NCI-H774 (cell line): ENCODE measurements at places on chromosomes 3 and 15.

DNA sequence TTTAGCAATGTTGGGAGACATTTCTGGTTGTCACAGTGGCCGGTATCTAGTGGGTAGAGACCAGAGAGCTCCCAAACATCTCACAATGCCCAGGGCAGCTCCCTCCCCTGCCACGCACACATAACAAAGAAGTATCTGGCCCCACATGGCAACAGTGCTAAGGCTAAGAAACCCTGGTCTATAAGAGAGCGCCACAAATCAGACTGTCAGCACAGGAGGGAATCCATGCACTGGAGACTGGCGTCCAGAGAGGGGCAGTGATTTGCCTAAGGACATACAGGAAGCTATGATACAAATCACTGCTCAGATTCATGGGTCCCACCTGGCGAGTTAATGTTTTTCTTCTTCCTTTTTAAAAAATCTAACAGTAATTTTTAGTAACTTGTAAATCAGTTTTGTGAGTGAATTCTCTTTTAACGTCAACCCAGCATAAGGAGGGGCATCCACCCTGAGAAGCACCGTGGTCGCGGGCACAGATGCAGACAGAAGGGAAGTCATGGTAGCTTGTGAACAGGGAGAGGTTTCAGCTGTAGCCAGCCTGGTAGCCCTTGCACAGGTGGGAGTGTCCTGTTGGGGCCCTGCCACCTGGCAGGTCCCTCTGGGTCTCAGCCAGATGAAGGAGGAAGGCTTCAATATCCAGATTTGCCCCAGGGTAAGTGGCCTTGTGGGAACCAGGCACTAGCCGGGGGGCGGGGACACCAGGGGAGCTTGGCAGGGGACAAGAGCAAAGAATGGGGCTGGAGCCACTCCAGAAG lies 8.7 kb downstream of the ISG20 start:
- no peak for DNase-seq

GRCh38 chr3:125077864-125078263 lies 22.1 kb upstream of the HEG1 start:
- no peak for DNase-seq

DNA sequence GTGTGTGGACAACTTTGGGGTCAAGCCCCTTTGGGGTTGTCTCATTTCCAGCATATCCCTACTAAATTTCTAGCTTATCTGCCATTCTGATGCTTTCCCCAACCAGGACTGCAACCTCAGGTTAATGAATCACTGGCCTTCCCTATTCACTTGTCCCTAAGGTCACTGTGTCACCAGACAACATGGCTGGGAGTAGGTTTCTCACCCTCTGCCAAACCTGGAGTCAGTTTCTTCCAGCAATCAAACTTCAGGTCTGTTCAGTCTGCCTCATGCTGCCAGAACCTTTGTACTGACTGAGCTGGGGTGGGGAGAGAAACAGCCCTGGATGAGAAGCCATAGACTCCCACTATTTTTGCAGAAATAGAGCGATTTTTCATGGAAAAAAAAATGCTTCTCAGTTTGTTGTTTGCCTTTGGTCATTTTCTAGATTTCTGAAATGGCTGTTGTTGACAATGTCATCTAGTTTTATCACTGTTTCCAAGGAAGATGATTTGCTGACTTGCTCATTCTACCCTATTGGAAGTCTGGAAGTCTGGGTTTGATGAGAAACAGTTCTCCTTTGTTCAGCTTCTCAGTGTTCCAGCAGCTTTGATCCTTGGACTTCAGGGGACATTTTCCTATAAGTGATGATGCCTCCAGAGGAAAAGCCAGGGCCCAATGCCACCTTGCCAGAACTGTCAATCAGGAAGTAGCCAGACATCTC lies 74.8 kb upstream of the IL12A start:
- DNase-seq = no peak

- DNase-seq = no peak
Observed at GRCh38 chr3:176948151-176948550, 249.1 kb downstream of the TBL1XR1 start.

DNA sequence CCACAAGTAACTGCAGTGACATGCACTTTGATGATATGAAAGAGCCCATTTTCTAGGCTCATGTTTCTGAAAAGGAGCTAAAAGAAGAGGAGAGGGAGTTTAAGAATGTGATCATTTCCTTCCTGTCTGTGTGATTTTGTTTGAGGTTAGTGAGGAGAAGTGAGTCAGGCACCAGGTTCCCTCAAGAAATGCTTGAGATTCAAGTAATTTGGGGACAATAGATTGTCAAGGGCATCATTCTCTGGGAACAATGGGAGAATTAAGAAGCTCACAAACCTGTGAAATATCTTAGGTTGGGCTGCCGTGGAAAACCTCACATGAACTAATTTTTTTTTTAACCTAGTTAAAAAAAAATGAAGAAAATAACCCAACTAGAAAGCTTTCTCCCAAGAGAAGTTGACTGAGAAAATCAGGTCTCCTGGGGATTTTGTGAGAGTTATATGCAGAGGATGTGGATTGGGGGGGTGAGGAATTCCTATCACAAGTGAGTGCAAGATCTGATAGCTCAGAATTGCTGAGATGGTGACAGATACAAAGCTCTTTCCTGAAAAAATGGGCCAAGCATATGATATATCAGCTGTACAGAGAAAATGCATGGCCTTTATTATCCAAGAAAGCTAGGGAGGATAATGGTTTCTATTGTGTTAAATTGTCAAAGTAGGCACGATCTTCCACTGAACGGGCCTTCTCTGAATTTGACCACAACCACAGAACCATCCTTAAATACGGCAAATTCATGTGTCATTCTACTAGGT lies 203.3 kb downstream of the FEZF2 start:
- no peak for DNase-seq

DNA sequence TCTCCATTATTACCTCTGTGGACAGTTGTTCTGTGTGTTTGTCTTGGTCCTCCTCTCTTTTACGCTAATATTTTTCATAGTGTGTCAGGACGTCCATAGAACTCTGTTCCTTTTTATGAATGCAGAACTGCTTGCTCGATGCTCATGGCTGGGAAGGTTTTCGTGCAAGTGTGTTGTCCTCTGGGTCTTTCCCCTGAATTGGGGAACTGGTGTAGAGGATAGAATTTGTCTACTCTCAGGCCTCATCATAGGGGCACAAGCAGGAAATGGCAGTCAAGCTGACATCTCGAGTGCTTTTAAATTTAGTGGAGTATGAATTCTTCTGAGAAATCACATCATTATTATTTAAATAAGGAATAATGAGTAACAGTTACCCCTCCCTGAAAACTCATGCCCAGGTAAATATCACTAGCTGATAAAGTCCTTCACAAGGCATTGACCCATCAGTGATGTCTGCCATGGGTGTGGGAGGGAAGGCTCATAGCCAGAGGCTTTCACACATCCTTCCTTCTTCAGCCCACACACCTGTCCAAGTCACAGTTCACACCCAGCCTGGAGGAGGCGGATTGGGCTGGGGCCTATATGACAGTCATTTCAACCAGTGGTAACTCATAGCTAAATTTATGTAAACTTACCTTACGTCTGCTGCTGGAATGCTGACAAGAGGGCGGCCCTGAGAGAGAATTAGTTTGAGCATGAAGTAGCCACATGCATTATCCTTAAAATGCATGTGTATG lies 226.1 kb downstream of the PLCL2 start:
- DNase-seq = no peak

DNA sequence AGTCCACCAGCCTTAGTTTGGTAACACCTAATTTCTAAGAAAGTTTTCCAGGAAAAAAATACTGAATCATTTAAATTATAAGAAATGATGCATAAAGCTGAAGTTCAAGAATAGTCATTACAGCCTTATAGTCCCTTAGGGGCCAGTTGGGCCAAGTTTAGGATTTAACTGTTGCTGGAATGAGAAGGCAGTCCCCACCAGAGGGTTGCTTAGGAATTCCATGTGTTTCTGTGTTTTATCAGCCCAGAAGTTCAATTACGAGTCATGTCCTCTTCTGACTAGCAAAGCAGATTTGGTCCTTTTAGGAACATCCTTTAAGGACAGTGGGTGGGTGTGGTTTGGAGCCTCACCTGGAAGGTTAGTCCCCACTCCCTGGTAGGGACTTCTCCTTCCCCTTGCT lies 57.0 kb upstream of the NR2E3 start:
- DNase-seq = no peak

DNA sequence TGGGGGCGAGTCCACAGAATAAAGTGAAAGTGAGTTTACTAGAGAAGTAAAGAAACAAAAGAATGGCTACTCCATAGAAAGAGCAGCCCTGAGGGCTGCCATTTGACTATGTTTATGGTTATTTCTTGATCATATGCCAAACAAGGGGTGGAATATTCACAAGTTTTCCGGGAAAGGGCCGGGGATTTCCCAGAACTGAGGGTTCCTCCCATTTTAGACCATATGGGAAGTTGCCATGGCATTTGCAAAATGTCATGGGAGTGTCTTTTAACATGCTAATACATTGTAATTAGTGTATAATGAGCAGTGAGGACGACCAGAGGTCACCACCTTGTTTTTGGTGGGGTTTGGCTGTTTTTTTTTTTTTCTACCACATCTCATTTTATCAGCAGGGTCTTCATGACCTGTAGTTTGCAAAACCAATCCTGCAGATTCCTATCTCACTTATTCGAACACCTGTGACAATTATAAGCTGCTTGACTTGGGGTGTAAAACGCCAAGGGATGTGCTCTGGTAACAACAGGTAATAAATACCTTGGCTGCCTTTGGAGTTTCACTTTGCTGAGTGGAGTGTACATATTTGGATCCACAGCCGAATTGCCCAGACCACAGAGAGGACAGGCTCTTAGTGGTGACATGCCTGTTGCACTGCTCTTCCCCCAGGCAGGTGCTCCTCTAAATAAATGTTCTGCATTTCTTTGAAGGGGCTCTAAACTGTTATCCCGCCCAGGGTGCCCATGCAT lies 43.6 kb downstream of the C2CD4B start:
- DNase-seq = no peak

DNA sequence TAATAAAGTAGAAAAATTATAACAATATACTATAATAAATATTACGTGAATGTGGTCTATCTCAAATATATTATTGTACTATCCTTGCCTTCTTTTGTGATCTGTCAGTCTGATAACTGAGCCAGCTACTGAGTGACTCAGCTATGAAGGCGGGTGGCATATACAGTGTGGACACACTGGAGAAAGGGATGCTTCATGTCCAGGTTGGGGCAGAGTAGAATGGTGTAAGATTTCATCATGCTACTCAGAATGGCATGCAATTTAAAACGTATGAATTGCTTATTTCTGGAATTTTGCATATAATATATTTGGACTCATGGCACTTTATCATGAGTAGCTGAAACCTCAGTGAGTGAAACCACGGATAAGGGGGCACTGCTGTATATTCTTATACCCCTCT lies 172.9 kb upstream of the TBC1D5 start:
- no peak for DNase-seq

DNA sequence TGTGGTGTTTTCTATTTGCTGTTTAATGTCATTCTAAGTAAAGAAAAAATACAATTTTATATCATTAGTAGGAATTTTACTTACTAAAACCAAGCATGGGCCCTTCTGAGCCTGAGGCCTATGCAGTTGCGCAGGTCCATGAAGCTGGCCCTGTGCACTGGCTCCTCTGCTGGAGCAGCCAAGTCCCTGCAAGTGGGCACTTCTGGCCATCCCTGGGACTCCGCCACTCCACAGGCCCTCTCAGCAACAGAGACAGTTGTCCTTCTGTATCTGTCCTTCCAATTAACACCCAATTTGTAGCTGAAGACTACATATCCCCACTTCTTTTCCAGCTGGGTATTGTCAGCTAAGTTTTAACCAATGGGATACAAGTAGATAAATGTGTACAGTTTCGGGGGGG lies 49.9 kb upstream of the RYK start:
- no peak for DNase-seq

GRCh38 chr3:188154014-188154808 lies at the start of gene LPP:
Gene LPP, plus strand, starts transcription at chr3:188154157. Its CDS starts 251,964 bp downstream, at chr3:188406121.
- peak; percentile 88 for DNase-seq

- DNase-seq = no peak
Observed at GRCh38 chr3:73866846-73867245, 242.1 kb upstream of the PDZRN3 start.

DNA sequence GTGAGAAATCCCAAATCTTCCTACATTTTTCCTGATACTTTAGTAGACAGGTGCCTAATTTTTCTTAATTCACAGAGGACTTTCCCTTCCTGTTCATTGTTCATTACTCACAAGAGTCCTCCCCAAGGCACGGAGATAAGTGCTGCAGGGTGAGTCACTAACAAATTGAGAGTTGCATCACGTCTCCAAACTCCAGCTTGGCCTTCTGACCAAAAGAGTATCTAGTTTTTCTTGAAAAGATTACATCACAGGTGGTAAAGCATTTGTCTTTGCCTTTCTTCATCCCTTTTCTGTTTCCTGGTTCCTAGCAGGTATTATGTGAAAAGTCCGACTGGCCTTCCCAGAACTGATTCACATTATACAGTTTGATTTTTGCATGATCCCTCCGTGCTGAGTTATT lies 24.9 kb upstream of the RASGRP1 start:
- no peak for DNase-seq

DNA sequence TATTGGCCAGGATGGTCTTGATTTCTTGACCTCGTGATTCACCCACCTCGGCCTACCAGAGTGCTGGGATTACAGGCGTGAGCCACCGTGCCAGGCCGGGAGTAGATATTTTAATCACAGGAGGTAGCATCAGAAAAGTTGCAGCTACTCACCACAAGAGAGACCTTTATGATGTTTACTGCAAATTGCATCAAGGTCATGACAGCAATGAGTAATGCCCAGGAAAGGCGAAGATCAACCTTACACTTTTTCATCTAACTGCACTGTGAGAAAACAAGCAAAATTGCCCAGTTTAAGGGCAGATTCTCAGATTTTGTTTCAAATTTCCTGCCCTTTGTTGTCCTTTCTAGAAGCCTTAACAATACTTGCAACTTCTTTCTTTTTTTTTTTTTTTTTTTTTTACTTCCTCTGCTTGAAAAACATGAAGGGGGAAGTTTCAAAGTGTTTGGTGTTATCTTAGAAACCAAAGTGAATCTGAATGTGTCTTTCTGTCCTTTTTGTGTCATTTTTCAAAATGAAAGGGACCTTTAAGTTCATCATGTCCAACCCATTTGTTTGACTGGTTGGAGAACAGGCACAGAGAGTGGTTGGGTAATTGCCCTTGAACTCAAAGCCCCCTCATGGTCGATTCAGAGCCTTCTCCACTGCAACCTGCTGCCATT lies 25.0 kb downstream of the TGFBR2 start:
- DNase-seq = no peak

GRCh38 chr15:74193905-74194304 lies 8.7 kb downstream of the STRA6 start:
- no peak for DNase-seq

DNA sequence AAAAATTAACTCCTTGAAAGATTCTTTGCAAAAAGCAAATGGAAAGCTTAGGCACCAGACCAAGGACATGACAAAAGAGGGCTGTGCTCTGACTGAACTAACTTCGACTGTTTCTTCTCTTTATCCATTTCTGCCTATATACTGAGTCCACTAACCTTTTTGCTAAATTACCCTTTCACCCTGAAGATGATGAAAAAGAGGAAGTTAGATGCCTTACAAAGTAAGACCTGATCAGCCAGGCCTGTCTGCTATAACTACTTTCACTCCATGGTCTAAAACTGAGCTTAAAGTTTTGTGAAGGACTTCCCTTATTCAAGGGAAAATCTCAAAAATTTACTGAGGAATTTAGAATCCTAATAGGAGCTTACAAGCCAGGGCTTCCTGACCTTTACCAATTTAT lies 6.2 kb upstream of the IGSF10 start:
- no peak for DNase-seq
